ENCODE measurements at places on chromosomes 3 and 15.

GRCh38 chr15:22831473-22831872 lies 7.0 kb upstream of the NIPA2 start:
- no peak for DNase-seq

DNA sequence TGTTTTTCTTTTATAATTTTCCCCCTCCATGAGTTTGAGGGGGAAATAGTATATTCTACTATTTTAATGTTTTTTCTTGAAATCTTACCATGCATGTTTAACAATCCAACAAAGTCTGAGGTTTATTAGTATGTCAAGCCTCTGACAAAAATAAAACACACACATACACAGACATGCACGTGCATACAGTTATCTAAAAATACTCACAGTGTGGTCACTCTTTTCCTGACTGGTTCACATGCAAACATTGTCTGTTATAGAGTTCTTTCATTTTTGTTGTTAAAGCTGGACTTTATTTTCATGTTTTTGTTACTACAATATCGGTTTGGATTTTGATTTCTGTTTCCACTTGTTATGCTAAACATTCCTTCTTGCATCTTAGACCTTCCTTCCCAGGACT lies 236.6 kb downstream of the MFSD1 start:
- no peak for DNase-seq

GRCh38 chr3:129947538-129948240 lies 26.8 kb upstream of the TRH start:
- no peak for DNase-seq

DNA sequence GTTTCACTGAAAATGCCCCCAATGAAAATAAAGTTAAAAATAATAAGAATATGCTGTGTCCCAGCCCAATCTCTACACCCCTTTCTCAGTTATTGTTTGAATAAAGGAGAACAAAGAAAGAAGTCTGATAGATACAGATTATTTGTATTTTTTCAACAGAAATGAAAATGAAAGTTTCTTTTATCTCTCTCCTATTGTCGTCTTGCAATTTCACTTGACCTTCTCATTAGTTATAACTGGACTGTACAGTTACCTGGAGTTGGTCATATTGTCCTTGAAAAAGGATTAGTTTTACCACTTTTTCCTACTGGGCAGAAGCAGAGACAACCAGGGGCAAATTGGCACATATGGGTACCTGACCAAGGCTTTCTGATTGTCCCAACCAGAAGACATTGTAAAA lies 440.0 kb downstream of the PDCD6IP start:
- DNase-seq = no peak

GRCh38 chr3:68458581-68458980 lies 473.8 kb downstream of the TAFA4 start:
- DNase-seq = no peak

DNA sequence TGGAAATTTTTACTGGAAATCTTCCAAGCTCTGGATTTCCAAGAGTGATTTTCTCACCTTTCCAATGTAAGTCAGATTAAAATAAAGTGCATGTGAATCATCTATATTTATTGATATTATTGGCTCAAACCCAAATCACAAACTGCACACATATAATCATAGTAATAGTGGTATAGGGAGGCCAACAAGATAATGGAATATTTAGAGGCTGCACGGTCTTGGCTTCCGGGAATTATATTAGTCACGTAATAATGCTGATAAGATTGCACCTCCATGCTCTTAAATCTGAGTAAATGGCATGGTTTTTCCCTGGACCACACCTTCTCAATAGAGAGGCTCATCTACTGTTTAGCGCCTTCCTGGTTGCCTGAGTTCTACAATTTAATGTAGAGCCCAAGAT lies 567.1 kb upstream of the NR2F2 start:
- DNase-seq = no peak

DNA sequence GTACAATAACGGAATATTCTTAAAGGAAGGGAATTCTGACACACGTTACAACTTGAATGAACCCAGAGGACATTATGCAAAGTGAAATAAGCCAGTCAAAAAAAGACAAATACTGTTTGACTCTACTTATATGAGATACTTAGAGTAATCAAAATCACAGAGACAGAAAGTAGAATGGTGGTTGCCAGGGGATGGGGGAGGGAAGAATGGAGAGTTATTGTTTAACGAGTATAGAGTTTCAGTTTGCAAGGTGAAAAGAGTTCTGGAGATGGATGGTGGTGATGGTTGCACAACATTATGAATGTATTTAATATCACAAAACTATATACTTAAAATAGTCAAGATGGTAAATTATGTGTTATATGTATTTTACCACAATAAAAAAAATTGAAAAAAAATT lies 112.9 kb upstream of the ARHGEF3 start:
- DNase-seq = no peak

- DNase-seq = no peak
Measured at GRCh38 chr3:13886593-13887129, 6.8 kb upstream of the WNT7A start.

DNA sequence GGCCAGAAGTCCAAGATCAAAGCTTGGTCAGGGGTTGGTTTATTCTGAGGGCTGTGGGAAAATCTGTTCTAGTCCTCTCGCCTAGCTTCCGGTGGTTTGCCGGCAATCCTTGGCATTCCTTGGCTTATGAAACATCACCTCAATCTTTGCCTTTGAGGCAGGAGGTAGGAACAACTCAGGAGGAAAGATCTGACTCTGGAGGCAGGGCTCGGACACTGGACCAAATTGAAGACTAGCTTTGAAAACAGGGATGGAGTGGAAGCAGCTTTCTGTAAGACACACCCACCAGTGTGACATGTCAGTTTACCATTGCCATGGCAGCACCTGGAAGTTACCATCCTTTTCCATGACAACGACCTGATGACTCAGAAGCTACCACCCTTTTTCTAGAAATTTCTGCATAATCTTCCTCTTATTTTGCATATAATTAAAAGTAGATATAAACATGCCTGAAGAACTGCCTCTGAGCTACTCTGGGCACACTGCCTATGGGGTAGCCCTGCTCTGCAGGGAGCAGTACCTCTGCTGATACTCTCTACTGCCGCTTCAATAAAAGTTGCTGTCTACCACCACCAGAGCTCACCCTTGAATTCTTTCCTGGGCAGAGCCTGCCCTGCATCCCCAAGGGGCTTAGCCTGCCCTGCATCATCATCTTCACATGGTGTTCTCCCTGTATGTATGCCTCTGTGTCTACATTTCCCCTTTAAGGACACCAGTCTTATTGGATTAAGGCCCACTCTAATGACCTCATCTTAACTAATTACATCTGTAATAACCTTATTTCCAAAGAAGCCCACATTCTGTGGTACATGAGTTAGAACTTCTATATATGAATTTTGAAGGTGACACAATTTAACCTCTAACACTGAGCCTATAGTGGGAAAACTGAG lies 38.3 kb upstream of the TM4SF4 start:
- no peak for DNase-seq

DNA sequence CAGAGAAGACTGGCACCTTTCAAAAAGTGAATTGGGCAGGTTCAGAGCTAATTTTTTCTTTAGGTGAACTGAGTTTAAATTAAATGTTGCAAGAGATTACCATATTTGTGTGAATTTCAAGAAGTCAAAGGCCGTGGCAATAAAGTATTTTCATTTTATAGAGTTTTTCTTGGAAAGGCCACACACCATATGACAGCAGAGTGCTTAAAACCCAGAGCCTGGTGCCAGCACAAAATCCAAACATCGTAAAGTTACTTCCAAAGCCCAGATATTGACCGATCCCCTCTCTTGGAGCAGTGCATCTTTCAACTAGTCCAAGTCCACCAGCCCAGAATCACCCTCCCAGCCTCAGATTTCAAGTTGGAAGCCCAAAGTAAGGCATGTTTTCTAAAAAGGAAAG lies 164.5 kb downstream of the VGLL4 start:
- no peak for DNase-seq

DNA sequence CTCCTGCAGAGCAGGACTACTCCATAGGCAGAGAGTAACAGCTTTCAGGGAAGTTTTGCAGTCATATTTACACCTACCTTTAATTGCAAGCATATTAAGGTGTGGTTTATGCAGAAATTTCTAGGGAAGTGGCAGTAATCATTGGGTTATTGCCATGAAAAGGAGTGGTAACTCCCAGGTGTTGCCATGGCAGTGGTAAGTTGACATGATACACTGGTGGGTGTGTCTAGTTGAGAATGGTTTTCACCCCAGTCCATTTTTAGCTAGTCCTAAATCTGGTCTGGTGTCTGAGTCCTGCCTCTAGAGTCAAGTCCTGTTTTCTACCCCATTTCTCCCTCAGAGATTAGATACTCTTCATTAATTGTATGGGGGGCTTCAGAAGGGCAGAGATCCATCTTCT lies 128.4 kb upstream of the GMNC start:
- DNase-seq = no peak

DNA sequence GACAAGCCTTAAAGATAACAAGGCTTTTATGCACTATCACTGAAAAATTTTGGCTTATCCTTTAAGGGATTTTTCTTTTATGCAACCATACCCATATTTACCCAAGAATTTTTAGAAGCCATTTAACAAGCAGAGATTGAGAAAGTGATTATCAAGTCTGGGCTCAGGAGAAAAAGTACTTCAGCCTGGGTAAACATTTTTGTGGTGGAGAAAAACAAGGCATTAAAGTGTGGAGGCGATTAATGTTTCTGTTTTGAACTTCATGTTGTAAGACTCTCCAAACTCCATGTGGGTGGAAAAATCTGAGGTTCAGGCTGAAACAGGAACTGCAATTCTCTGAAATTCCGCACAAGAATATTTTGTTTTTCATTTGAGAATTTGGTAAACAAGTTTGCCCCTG lies 260.4 kb upstream of the KCNMB2 start:
- no peak for DNase-seq

DNA sequence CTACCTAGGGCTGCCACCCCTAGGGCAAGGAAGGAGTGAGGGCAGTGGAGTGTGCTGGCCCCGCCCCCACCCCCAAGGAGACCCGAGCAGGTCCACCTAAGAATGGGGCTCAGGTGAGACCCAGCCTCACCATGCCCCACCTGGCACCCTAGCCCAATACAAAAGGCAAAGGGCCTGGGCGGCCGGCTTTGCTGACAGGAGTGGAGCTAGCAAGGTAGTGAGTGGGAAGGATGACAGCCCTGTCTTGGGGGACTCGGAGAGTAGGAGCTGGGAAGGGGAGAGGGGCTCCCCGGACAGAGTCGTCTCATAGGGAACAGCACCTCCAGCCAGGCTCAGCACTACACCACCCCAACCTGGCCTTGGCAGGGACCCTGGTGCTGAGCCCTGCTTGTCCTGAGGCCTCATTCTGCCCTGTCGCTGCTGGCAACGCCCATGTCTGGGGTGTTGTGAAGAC lies 12.1 kb downstream of the C15orf39 start:
- DNase-seq = no peak

DNA sequence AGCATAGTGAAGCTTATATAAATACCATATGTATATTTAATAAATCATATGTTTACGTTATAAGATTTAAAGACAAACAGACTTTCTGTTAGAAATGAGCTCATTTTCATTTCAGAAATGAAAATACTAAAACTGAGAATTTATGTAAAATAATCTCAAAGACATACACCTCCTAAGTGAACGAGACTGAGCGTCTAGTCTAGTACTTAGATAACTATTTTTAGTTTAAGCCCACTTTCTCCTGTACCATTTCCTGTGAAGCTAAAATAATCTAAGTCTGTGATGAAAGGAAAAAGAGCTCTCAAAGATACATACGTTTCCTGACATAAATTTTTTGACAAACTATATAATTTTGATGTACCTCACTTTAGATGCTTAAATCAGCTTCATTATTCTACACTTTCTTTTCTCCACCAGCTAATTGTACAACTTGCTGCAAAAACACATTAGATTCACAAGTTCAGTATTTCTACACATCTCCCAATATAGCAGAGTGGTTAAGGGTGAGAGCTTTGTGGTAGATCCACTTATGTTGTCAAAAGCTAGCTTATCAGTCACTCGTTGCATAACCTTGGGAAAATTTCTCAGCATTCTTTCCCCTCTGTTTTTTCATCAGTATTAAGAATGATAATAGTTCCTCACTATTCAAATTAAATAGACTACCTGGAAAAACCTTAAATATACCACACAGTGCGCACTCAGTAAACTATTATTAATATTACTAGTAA lies 703.0 kb downstream of the PLOD2 start:
- DNase-seq = no peak

GRCh38 chr3:38969317-38970235 lies 82.2 kb downstream of the SCN11A start:
- no peak for DNase-seq

DNA sequence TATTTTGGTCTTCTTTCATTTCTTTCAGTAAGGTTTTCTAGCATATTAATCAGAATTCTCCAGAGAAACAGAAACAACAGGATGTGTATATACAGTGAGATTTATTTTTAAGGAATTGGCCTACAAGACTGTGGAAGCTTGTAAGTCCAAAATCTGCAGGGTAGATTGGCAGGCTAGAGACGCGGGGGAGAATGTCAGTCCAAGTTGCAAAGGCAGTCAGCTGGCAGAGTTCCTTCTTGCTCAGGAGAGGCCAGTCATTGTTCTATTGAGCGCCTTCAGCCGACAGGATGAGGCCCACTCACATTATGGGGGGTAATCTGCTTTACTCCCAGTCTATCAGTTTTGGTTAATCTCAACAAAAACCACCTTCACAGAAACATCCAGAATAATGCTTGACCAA lies 133.4 kb upstream of the UBE3A start:
- no peak for DNase-seq

DNA sequence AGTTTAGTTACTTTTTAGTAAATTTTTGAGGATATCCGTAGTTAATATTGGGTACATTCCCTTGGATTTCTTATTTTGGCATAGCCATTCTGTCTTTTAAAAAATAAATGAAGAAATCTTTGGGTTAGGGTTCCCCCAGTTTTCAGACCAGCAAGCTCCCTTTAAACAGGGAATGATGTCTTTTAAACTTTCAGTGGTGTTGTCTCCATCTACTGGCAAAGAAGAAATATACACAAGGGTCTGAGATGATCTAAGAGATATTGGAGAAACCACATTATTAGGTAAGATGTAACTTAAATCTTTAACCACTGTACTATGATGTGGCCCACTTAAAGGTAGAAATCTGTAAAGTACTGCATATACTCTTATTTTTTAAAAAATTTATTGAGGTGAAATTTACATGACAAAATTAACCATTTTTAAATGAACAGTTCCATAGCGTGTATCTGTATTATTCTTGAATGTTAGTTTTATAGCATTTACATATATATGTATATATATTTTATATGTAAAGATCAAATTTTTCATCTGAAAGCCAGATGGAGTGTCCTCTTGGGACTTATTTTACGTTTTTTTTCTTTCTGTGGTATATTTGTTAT lies 35.1 kb upstream of the EIF3J start:
- DNase-seq = peak; percentile 39

- no peak for DNase-seq
Measured at GRCh38 chr3:50316657-50317242, 5.8 kb downstream of the HYAL2 start.

- no peak for DNase-seq
Measured at GRCh38 chr15:50124631-50125030, 5.6 kb upstream of the ATP8B4 start.

GRCh38 chr3:188539631-188540194 lies 385.8 kb downstream of the LPP start:
- no peak for DNase-seq
